ENCODE measurements at places on chromosomes 3 and 15.

DNA sequence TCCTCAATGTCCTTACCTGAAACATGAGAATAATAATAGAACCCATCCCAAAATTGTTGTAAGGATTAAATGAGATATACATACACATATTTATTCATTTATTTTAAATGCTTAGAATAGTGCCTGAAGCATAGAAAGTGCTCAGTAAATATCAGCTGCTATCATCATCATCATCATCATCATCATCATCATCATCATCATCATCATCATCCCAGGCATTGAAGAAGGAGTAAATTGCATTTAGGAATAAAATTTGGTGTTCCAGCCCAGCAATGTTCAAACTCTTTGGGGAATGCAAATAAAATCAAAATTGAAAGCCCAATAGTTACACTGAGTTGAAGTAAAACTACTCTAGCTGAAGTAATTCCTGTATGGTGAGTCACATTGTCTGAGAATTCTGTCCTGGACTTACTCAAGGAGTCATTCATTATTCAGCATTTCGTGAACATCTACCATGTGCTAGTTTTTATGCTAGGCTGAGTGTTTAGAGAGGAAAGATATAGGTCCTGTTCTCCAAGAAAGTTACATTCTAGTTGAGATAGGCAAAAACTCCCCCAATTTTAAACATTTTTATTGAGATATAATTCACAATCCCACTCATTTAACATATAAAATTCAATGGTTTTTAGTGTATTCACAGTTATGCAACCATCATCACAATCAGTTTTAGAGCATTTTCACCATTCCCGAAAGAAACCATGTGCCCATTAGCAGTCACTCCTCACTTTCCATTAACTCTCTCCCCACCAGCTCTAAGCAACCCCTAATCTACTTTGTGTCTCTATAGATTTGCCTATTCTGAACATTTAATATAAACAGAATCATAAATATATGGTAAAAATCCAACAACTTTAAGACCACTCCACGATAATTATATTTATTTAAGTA lies 107.2 kb downstream of the FRMD5 start:
- no peak for DNase-seq

- no peak for DNase-seq
These were observed 38.8 kb upstream of the SPTBN5 start for GRCh38 chr15:41932511-41933289.

DNA sequence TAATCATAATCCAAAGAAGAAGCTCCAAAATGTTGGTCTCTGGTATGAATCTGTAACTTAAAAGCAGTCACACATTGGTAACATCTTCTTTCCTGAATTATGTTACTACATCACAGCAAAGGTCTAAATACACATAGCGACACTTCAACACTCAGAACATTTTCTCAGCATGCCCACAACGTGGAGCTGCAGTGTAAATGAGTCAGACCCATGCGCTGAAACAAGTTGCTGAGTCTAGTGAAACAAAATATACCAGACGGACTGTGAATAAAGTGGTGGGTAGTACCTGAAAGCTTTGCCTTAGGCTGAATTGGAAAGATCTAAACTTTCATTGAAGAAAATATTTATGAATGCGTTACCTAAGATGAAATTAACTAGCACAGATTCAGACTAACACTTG lies 33.2 kb upstream of the GOLGA8B start:
- DNase-seq: no peak

- DNase-seq: no peak
These were observed 51.9 kb downstream of the CA12 start for GRCh38 chr15:63329567-63330350.

DNA sequence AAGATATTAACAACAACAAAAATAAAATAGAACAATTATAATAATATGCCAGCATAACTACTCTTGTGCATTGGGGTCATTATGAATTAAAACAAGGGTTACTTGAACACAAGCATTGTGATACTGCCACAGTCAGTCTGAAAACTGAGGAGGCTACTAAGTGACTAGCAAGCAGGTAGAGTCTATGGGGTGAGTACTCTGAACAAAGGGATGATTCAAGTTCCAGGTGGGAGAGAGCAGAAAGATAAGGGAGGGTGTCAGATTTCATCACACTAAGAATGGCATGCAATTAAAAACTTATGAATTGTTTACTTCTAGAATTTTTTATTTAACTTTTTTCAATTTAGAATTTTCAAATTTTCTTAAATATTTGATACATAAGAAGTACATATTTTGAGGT lies 754.4 kb upstream of the GOLIM4 start:
- no peak for DNase-seq

- no peak for DNase-seq
These were observed 32.4 kb downstream of the FAM43A start for GRCh38 chr3:194718079-194718478.

DNA sequence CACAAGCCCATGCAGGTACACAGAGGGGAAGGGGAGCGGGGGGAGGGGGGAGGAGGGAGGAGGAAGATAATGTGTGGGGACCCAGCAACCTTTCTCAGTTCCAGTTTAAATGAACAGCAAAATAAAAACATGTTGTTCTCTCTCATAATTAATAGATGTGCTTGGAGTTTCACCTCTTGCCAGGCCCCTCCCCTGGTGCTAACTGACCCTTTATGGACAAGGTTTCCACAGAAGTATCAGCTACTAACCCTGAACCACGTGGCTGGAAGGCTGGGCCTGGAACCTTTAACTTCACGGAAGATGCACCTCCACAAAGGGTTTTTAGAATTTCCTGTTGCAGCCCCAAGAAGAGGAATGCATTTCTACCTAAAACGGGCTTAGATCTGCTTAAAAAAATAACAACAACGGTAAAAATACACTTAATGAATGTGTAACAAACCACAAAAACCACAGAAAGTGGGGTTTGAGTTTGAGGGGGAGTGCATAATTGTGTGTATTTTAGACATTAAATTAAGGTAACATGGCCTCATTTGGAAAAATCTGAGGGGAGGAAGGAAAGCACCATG lies 14.8 kb upstream of the SMAD3 start:
- no peak for DNase-seq

DNA sequence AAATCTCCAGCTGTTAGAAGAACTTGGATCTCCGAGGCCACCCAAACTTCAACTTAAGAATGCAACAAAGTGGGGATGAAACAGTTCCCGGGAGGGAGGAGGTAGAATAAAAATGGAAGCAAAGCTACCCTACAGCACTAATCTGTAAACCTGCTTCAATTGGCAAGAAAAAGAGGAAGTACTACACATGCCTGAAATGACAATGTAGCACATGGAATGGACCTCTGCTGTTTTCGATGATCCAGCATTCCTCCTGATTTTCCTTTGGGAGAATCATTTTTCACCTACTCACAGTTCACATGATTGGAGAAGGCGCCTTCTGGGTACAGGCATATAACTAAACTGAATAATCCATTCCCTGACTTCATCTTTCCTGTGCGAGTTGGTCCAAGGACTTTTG lies 1081.5 kb downstream of the FHIT start:
- DNase-seq: no peak

DNA sequence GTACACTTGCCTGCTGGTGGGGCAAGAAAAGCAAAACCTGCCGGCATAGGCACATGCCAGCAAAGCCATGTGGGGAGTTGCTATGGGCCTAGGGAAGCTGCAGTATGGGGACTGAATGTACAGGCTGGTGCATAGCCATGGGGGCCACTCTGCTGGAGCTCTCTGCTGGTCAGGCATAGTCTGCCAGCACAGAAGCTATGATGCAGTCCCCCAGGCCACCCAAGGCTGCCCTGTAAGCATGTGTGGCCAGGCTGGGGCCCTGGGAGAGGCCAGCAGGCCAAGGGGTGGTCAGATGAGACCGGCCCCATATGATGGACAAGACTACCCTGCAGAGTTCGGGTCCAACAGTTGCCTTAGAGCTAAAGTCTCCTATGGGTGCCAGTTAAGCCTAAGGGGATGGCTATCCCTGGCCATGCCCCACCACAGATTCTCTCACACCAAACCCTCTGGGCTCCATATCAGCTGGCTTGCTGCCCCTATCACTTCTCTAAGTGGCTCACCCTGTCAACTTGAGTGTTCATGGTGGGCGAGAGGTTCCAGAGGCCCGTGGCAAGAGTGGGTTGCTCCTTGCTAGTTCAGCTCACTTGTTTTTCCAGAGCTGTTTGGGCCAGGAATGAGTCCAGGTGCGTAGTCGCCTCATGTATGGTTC lies 41.8 kb downstream of the CEP63 start:
- DNase-seq: no peak

- DNase-seq: no peak
These were observed 99.7 kb downstream of the NAALADL2 start for GRCh38 chr3:174958671-174959328.

- DNase-seq: no peak
These were observed 40.5 kb upstream of the IGSF10 start for GRCh38 chr3:151501171-151501922.

- DNase-seq: no peak
These were observed 78.4 kb upstream of the TRIM42 start for GRCh38 chr3:140599496-140599895.

DNA sequence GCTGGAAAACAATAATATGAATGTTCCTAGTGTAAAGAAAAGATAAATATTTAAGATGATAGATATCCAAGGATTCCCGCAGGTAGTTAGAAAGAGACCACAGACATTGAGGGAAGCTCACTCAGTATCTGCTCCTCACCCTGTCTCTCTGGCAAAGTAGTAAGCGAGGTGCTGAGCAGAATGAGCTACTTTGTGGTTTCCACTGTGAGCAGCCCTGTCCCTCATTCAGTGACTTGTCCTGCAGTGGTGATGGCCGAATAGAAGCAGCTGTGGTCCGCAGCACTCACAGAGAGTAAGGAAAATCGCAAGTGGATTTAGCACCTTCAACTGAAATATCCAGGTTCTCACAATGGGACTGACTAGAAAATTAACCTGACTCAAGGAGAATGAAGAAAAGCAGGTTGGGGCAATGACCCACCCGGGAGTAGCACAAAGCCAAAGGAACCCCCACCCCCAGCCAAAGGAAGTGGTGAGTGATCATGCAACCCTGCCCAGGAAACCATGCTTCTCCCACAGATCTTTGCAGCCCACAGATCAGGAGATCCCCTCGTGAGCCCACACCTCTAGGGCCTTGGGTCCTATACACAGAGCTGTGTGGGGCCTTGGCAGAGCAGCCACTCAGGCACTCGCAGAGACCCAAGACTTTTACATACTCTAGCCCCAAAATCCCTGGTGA lies 21.8 kb upstream of the SLC25A38 start:
- DNase-seq: no peak

GRCh38 chr3:108879915-108880314 lies 57.3 kb downstream of the TRAT1 start:
- peak; percentile 18 for DNase-seq

GRCh38 chr15:96363707-96364106 lies 33.2 kb downstream of the NR2F2 start:
- DNase-seq: no peak

- no peak for DNase-seq
These were observed 1.7 kb downstream of the MRAS start for GRCh38 chr3:138349926-138350665.

DNA sequence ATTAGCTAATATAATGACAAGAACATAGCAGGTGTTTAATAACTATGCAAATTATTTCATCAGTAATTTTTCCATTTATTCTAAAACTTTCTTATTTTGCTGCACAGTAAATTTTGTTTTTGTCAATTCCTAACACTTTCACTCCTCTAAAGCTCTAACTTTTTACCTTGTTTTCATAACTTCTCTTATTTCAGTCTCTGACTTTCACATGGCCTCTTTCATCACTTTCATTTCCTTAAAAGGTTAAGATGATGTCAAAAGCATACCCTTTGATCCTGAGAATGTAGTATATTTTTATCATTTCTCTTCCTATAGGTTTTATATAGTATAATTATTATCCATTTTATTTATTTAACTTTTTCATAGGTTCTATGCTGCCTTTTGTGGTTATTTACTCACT lies 1325.8 kb upstream of the ALCAM start:
- no peak for DNase-seq

GRCh38 chr3:46923559-46924350 lies 46.2 kb downstream of the PTH1R start:
- DNase-seq: peak; percentile 69

DNA sequence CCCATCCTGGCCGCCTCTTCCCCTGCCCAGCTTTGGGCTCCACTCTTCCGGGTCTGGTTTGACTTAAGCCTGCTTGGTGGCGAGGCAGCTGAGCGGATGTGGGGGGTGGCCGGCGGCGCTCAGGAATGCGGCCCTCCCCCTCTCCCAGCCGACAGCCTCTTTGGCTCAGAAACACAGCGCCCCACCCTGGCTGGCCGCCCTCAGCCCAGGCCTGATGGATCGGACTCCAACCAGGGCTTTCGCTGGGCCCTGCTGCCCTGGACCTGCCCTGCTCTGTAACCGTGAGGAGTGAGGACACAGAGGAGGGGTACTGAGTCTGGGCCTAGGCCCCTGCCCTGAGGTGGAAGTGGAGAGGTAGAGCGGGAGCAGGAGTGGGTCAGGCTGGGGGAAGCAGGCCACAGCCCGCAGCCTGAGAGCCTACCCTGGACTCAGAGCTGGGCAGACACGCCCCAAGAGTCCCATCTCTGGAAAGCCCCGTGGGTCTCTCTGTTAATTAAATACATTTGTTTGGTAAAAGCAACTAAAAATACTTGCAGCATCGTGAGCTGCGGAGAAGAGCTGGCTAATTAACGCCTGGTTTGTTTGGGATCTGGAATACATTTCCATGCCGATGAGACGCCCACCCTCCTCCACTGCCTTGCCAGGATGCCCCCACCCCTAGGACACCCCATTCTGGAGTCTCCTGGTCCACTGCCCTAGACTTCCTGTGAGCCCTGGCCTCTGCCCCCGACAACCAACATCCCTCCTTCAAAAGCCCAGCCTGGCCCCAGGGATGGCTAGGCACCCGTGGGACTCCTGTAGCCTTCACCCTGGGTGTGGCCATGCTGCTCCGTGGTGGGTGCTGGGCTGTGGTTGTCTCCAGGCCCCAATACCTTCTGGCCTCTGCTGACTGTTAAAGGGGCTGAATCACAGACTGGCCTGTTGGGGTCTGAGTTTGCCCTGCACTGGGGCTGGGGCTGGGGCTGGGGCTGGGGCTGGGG lies 19.6 kb downstream of the PLXNA1 start:
- DNase-seq: peak; percentile 91

DNA sequence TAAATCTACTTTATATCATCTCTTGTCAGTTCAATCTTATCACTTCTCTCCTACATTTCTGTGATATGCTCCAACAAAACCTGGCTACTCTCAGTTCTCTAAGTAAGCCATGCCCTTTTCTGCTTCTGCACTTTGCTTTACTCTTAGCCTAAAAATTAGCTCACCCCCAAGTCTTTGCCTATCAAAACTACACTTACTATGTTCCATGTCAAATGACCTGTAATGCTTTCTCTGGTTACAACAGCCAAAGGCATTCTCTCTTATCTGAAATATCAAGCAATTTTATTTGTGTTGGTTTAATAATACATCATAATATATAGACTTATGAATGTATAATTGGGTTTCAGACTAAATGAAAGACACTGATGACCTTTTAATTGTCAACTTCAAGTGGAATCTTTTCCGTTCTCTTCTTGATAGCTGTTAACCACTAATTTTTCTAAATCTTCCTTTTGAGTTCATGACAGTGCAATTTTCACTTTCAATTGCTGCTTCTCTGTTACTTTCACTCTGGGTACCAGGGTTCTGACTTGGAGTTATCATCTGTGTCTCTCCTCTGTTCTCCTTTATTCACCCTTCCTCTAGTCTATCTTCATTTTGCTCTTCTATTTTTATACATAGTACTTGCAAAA lies 619.0 kb upstream of the GOLIM4 start:
- DNase-seq: no peak

- no peak for DNase-seq
These were observed 6.6 kb downstream of the RBP1 start for GRCh38 chr3:139532976-139533375.
